ENCODE measurements at places on chromosomes 1 and 21.

GRCh38 chr1:1627261-1627828, 4.6 kb upstream of the MMP23B start:
- DNase-seq: no peak

DNA sequence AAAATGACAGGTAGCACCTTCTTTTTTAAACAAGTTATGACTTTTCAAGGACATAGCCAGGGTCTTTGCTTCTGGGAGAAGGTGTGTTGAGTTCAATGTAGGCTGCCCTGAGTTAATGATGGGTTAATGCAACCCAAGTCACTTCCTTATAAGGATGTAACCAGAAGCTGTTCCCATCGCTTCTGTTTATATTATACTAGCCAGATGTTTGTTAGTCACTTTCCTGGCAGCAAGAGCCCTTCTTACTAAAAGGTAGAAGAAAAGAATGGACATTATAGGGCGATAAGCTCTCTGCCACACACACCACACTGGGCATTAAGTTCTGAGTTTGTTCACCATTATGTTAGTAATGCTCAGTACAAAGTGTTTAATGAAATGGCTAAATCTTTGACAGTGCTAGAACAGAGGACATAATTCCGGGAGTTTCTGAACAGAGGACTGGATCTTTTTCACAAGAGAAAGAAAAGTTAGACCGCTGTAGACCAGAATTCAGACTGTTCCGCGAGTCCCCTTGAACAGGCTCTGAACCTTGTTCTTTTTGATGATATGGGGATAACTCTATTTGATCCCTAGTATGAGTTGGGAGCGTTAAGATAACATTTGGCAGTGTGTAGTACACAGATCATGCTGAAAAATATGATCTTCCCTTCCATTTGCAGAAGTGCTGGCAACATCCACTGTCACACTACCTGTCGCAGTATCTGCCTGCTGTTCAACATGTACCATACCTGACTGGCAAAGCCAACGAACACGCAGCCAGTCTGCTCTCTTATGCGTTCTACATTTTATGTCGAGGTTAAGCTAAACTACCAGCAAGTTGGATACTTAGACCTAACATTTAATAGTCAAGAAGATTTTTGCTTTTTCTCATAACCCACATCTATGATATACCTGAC, 41.0 kb downstream of the DEGS1 start:
- no peak for DNase-seq

- DNase-seq: no peak
These were observed 83.0 kb upstream of the IVNS1ABP start for GRCh38 chr1:185400052-185400451.

- no peak for DNase-seq
These were observed 755 bp downstream of the FBXO42 start for GRCh38 chr1:16351456-16351993.

- DNase-seq: no peak
These were observed 87.0 kb downstream of the SYT14 start for GRCh38 chr1:210024996-210025395.
